Esophagus muscularis mucosa (tissue), 4 donors: ENCODE measurements at places on chromosomes 5 and 9. TPM values are rescaled to one million over a fixed set of nuclear protein-coding genes. Genes with fewer than 3 reads are reported as not detected.

ADAMTS19 gene
- total RNA-seq = 23.4 TPM

GRCh38 chr5:170345971-170346370, 43.2 kb downstream of the KCNMB1 start:
- no peaks in the 10 kb centered on the region for H3K27me3 ChIP-seq
- no peak overlapping the region for H3K27ac ChIP-seq
- no peak for DNase-seq
- H3K4me3 ChIP-seq = no peak overlapping the region
- no peaks in the 10 kb centered on the region for H3K4me1 ChIP-seq
- no peaks in the 10 kb centered on the region for H3K36me3 ChIP-seq

CDKN2A gene
- 6.0 TPM for total RNA-seq

GRCh38 chr9:2872250-2872930, 28.5 kb upstream of the PUM3 start:
- no peaks in the 10 kb centered on the region for H3K4me1 ChIP-seq
- no peaks in the 10 kb centered on the region for H3K36me3 ChIP-seq
- H3K27me3 ChIP-seq = no peaks in the 10 kb centered on the region
- no peak for DNase-seq

DNA sequence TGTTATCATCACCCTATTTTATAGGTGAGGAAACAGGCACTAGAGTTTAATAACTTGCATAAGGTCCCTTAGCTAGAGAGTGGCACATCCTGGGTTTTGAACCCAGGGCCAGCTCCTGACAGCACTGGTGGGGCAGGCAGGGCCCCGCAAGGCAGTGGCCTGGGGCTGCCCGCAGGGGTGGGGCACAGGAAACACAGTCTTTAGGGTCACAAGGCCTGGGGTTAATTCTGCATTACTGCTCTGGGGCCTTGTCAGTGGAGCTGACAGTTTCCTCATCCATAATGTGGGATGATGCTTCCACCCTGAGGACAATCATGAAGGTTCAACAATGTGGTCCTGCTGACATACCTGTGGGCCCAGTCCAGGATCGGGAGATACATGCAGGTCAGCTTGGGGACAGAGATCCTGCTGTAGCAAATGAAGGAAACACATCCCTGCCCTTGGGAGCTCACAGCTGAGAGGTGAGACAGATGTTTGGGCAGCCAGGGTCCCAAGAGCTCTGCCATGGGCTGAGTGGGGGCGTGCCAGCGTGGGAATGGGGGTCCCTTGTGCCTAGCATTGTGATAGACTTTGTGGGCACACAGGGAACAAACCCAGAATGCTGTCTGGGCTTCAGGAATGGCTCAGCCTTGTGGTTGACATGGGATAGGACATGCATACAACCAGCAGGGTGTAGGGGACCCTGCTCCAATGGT, 14.7 kb downstream of the FGF18 start:
- no peak for DNase-seq
- no peaks in the 10 kb centered on the region for H3K27me3 ChIP-seq
- H3K4me1 ChIP-seq = no peaks in the 10 kb centered on the region
- H3K4me3 ChIP-seq = no peak overlapping the region
- H3K36me3 ChIP-seq = no peaks in the 10 kb centered on the region

DNA sequence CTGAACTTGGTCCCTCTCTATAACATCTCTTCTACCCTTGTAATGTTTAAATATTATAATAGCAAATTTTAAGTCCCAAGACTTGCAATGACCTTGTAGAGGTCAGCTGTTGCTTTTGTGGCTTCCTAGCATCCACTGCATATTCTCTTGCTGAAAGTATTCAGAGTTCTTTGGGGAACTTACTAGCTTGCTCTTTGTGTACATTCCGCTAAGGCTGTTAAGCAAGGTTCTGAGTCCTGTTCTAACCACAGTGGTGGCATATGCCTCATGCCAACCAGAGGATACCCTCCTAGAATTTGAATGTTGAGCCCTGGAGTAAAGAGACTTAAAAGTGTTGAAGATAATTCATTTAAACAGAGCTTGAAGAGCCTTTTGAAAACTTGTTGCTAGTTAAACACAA, 570.9 kb downstream of the TLE1 start:
- H3K36me3 ChIP-seq = no peaks in the 10 kb centered on the region
- H3K27ac ChIP-seq = no peak overlapping the region
- no peaks in the 10 kb centered on the region for H3K4me1 ChIP-seq
- no peak overlapping the region for H3K4me3 ChIP-seq
- no peaks in the 10 kb centered on the region for H3K27me3 ChIP-seq

DNA sequence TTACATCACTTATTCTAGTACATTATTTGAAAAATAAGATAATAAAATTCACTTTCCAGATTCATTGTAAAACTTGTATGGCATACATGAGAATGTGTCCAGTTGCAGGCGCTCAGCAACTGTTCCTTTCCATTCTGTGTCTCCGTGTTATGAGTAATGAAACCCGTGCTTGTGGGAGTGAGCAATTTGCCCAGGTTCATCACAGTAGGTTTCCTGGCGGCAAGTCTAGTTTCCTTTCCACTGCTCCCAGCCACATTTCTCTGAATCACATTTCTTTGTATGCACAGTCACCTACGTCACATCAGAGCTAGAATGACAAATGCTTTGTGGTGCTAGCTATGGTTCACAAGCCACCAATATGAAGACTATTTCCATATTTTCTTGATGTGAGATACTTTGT, 39.9 kb downstream of the MOCS2 start:
- no peak overlapping the region for H3K27ac ChIP-seq
- DNase-seq = no peak
- H3K36me3 ChIP-seq = peaks cover 3% of the 10 kb centered on the region
- no peak overlapping the region for H3K4me3 ChIP-seq
- H3K27me3 ChIP-seq = no peaks in the 10 kb centered on the region
- no peaks in the 10 kb centered on the region for H3K4me1 ChIP-seq

ITK gene
- 1.2 TPM for total RNA-seq

LCN1 gene
- total RNA-seq = not detected

DNA sequence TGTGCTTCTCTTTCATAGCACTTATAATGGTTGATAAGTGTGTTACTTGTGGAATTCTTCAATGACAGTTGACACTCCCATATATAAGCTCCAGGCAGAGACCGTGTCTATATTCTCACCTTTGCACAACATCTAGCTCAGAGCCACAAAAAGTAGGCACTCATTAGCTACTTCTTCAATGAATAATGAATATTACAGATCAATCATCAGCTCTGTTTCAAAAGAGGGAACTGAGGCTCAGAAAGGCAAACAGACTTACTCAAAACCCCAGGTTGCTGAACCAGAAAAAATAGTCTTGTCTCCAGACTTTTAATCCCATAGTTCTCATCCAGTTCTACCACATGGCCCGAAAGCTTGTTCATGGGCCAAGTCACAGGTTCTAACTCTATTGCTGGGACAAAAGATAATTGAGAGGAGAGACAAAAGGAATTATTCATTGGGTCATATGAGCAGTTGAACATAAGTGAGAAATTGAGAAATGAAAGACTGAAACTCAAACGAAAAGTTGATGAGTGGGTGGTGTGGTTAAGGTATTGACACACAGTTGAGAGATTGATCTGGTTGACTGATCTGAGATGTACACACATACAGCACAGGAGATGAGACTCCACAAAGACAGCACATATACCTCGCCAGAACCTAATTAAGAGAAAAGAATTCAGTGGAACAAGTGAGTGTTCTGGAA, 381.6 kb downstream of the EFNA5 start:
- H3K36me3 ChIP-seq = no peaks in the 10 kb centered on the region
- no peak for DNase-seq
- no peaks in the 10 kb centered on the region for H3K27me3 ChIP-seq
- H3K27ac ChIP-seq = no peak overlapping the region
- H3K4me1 ChIP-seq = no peaks in the 10 kb centered on the region

DNA sequence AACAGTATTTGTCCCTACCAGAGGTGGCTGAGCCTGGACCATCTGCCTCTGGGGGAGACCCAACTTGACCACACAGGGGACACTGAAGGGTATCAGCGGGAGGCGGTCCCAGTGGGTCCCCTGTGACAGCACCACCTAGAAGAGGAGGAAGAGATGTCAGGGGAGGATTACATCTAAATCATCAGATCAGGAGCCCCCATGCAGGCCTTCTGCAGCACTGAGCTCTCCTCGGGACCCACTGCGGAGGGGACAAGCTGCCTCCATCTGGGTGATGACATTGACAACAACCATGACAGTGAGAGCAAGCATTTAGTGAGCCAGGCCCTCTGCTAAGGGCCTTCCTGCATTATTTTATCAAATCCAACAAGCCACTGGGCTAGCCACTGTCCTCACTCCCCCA, 12.3 kb downstream of the ORM2 start:
- peaks cover 100% of the 10 kb centered on the region for H3K36me3 ChIP-seq
- no peak for DNase-seq
- H3K4me3 ChIP-seq = no peak overlapping the region
- H3K4me1 ChIP-seq = no peaks in the 10 kb centered on the region
- no peaks in the 10 kb centered on the region for H3K27me3 ChIP-seq

DNA sequence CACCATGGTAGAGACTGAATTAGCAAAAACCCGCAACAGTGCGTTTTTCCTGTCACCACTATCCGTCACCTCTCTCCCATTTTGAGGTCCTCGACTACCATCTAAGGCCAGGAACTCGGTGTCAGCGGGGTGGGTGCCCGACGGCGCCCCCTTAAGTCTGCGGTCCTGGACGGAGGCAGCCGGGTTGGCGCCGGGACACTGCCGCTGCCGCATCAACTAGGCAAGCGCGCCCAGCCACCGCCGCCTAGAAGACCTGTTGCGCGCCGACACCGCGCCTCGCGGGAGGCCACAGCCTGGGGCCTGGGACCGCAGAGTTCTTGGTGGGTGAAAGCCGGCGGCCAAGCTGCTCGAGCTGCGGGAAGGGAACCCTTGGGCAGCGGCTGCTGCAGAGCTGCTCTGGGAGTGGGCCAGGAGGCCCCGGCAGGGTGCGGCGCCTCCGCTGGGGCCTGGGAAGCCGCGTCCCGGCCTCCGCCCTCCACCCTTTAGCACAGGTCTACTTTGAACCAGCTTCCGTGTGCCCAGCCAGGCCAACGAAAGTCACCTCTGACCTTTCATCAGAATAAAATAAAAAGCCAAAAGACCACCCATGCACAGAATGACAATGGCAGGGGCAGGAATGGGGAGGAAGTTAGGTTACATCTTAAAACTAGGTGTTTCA, 3.5 kb downstream of the FOXB2 start:
- H3K4me3 ChIP-seq = no peak overlapping the region
- peaks cover 53% of the 10 kb centered on the region for H3K4me1 ChIP-seq
- peak; percentile 86 for DNase-seq
- H3K36me3 ChIP-seq = no peaks in the 10 kb centered on the region

GRCh38 chr5:145780982-145781381, 54.2 kb downstream of the PRELID2 start:
- H3K4me3 ChIP-seq = no peak overlapping the region
- H3K27ac ChIP-seq = no peak overlapping the region
- H3K4me1 ChIP-seq = peaks cover 2% of the 10 kb centered on the region
- no peak for DNase-seq

DNA sequence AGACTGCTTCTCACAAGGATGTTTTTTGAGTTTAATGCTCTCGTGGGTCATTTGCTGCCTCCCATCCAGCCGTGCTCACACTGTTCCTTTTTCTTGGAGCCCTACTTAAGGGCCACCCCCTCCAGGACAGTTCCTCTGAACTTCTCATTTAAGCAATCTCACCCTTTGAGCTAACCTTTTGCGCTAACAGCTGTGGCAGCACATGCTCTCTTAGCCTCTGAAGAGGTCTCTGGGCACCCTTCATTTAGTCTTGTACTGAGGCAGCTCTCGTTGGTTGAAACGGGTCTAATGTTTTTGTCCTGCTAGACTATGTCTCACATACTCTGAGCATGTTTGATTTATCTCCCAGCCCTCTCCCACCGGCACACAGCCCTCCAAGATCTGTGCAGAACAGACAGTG, 11.8 kb downstream of the ALDH1B1 start:
- H3K27ac ChIP-seq = no peak overlapping the region
